Calu3 (cell line): ENCODE measurements at places on chromosomes 12 and 14. TPM values are rescaled to one million over a fixed set of nuclear protein-coding genes. Genes with fewer than 3 reads are reported as not detected.

- H3K4me1 ChIP-seq, result no peaks in the 10 kb centered on the region
- no peak for DNase-seq
- no peak overlapping the region for H3K27ac ChIP-seq
- peaks cover 39% of the 10 kb centered on the region for H3K27me3 ChIP-seq
These were observed 4.6 kb downstream of the OVCH1 start for GRCh38 chr12:29492891-29493290.

GRCh38 chr14:99755629-99756603 lies 37.3 kb upstream of the EML1 start:
- no peak overlapping the region for H3K4me3 ChIP-seq
- peak; percentile 83 for DNase-seq
- no peaks in the 10 kb centered on the region for H3K27me3 ChIP-seq
- peak overlapping the region; percentile 8 for H3K27ac ChIP-seq

DNA sequence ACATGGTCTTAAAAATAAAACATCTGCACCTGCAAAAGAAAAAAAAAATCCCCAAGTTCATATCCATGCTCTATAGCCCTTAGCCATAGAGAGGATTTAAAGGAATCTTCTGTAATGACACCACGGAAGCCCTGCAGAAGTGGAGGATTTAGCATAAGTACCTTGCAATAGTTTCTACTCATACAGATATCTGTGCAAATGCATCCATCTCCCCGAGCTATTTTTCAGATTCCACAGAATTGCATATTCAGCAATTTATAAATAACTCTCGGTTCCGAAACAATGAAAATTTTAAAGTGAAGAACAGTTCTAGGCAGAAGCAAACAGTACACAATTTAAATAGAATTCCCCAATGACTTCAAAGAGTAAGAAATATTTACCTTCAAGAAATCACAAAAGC lies 424 bp downstream of the IGF1 start:
- DNase-seq, result no peak
- H3K27me3 ChIP-seq, result no peaks in the 10 kb centered on the region
- H3K36me3 ChIP-seq, result no peaks in the 10 kb centered on the region
- H3K4me3 ChIP-seq, result no peak overlapping the region

- H3K27ac ChIP-seq, result peak overlapping the region; percentile 88
- peaks cover 85% of the 10 kb centered on the region for H3K4me1 ChIP-seq
- H3K27me3 ChIP-seq, result no peaks in the 10 kb centered on the region
These were observed 17.2 kb downstream of the PLEKHG3 start for GRCh38 chr14:64721391-64721791.

- H3K4me1 ChIP-seq, result no peaks in the 10 kb centered on the region
- H3K27me3 ChIP-seq, result no peaks in the 10 kb centered on the region
- H3K36me3 ChIP-seq, result peaks cover 40% of the 10 kb centered on the region
- no peak overlapping the region for H3K4me3 ChIP-seq
- DNase-seq, result no peak
These were observed 60.7 kb upstream of the VPS33A start for GRCh38 chr12:122327014-122327413.

- H3K4me1 ChIP-seq, result no peaks in the 10 kb centered on the region
- H3K27ac ChIP-seq, result no peak overlapping the region
- DNase-seq, result no peak
- peaks cover 86% of the 10 kb centered on the region for H3K27me3 ChIP-seq
- no peak overlapping the region for H3K4me3 ChIP-seq
- H3K36me3 ChIP-seq, result no peaks in the 10 kb centered on the region
These were observed 90.4 kb upstream of the SFSWAP start for GRCh38 chr12:131620520-131620919.

- H3K27me3 ChIP-seq, result peaks cover 91% of the 10 kb centered on the region
- H3K36me3 ChIP-seq, result no peaks in the 10 kb centered on the region
- H3K4me3 ChIP-seq, result no peak overlapping the region
- H3K4me1 ChIP-seq, result no peaks in the 10 kb centered on the region
- H3K27ac ChIP-seq, result no peak overlapping the region
- DNase-seq, result no peak
These were observed 72.5 kb upstream of the MYL2 start for GRCh38 chr12:110992909-110993308.

GRCh38 chr12:95548539-95549391 lies 2.5 kb downstream of the USP44 start:
- H3K36me3 ChIP-seq, result peaks cover 23% of the 10 kb centered on the region
- H3K4me3 ChIP-seq, result peak overlapping the region; percentile 83
- H3K27ac ChIP-seq, result peak overlapping the region; percentile 43
- peak; percentile 87 for DNase-seq
- no peaks in the 10 kb centered on the region for H3K27me3 ChIP-seq

DNA sequence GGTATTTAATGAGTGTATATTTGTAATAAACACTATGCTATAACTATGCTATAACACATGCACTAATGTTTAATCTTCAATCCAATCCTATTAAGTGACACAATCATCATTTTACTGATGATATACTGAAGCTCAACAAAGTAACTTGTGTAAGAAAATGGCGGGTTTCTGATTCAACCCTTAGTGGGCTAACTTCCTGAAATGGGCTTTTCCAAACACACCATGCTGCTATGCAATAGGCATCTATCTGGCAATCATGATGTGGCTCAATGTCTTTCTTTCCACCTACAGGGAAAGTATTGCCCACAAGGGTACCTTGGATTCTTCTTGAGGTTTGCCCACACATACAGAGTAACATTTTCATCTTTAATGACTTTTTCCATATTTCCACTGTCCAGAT lies 48.3 kb downstream of the DNAI7 start:
- no peaks in the 10 kb centered on the region for H3K36me3 ChIP-seq
- no peaks in the 10 kb centered on the region for H3K4me1 ChIP-seq
- H3K27me3 ChIP-seq, result no peaks in the 10 kb centered on the region
- DNase-seq, result no peak
- no peak overlapping the region for H3K4me3 ChIP-seq
- no peak overlapping the region for H3K27ac ChIP-seq

DNA sequence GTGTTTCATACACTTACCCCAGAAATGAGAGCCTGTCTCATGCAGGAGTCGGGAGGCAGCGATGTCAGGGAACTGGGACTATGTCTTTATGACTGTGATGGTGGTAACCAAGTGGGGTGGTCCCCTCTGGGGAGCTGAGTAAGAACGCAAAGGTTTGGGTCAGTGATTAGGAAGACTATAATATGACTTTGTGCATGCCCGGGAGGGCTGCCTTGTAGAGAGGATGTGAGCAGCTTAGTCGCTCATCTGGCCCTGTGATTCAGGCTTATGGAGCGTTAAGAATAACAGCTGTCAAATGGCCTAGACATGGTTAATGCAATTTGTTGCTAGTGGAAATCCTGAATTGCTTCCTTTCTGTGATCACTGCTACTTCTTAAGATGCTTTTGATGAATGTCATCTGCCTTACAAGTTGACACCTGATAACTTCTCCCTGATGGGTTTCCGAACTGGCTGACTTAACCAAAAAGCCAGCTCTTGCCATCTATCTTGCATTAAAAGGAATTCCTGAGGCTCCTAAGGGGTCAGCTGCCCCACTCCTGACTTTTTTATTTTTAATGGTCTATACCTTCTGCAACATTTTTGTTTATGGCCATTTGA lies 35.4 kb upstream of the AACS start:
- H3K36me3 ChIP-seq, result peaks cover 14% of the 10 kb centered on the region
- no peaks in the 10 kb centered on the region for H3K27me3 ChIP-seq
- H3K27ac ChIP-seq, result no peak overlapping the region
- DNase-seq, result no peak
- H3K4me1 ChIP-seq, result no peaks in the 10 kb centered on the region

DNA sequence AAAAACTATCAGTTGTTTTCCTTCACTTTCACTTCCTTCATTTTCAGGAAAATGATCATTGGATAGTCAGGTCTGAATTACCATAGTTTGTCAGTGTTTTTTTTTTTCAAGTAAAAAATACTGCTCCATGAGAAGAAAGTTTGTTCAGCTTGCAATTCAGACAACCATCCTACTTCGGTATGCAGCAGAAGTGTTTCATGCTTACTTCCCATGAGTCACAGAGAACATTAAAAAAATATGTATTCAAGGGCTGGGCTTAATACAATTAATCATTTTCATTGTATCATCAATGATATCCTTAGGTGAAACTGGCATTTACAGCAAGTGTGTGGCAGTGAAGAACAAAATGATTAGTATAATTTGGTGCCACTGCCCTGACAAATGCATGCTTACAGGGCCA lies 21.6 kb downstream of the PYM1 start:
- no peak overlapping the region for H3K4me3 ChIP-seq
- H3K27ac ChIP-seq, result no peak overlapping the region
- no peaks in the 10 kb centered on the region for H3K27me3 ChIP-seq
- peaks cover 23% of the 10 kb centered on the region for H3K36me3 ChIP-seq

DNA sequence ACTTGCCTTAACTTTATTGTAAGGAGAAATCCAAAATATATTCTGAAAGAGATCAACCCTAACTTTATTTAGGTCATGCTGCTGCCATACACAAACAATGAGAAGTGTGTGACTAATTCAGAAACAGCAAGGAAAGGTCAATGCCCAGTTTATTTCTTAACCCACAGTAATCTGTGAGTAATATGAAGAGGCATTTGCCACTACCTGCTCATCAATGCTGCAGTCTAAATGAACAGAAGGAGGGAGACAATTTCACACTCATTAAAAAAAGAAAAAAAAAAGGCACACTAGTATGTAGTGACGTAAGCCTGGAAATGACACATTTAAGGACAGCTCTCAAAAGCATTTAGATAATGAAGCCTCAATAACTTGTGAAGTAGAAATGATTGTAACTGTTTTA lies 90.5 kb upstream of the FOXN3 start:
- no peak overlapping the region for H3K4me3 ChIP-seq
- no peaks in the 10 kb centered on the region for H3K27me3 ChIP-seq
- H3K4me1 ChIP-seq, result peaks cover 22% of the 10 kb centered on the region
- H3K36me3 ChIP-seq, result no peaks in the 10 kb centered on the region
- DNase-seq, result peak; percentile 7
- no peak overlapping the region for H3K27ac ChIP-seq

GRCh38 chr12:28024231-28024995 lies 51.9 kb upstream of the PTHLH start:
- H3K36me3 ChIP-seq, result peaks cover 11% of the 10 kb centered on the region
- H3K4me3 ChIP-seq, result no peak overlapping the region
- H3K4me1 ChIP-seq, result peaks cover 44% of the 10 kb centered on the region
- peak overlapping the region; percentile 86 for H3K27ac ChIP-seq
- no peaks in the 10 kb centered on the region for H3K27me3 ChIP-seq

DNA sequence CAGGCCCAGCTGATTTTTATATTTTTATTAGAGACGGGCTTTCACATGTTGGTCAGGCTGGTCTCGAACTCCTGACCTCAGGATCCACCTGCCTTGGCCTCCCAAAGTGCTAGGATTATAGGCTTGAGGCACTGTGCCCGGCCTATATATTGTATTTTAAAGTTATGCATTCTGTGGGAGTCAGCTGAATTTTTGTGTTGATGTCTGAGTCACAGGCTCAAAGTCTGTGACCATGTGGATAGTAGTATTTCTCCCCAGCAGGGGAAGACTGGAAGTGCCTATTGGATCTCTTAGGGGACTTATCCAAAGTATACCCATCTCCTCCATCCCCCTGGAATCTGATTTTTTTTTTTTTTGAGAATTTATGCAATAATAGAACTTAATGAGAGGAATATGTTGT lies 43.8 kb upstream of the ATF1 start:
- no peak overlapping the region for H3K4me3 ChIP-seq
- H3K36me3 ChIP-seq, result peaks cover 30% of the 10 kb centered on the region
- H3K27me3 ChIP-seq, result no peaks in the 10 kb centered on the region
- no peaks in the 10 kb centered on the region for H3K4me1 ChIP-seq

DNA sequence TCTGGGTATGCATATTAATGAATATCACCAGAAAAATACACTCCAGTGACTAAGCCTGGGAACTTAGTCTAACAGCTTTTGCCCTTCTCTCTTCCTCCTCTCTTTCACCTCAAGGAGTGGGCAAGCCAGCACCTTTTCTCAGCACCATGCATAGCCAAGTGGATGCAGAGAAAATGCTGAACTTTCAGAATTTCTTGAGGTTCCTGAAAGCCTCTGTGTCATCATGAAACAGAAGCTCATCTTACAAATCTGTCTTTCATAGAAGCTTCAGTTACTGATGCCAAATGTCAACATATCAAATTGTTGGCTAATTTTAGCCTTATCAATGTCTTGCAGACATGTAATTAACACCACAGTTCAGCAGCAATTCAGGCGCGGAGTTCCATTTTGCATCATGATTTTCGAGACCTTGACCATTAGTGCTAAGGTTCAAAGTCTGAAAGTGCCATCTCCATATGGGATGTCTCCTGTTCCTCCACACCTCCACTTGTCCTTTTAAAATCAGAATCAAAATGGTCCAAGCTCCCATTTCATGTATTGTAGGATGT lies 51.1 kb upstream of the RPH3A start:
- no peaks in the 10 kb centered on the region for H3K4me1 ChIP-seq
- H3K27ac ChIP-seq, result no peak overlapping the region
- no peak overlapping the region for H3K4me3 ChIP-seq
- DNase-seq, result no peak
- peaks cover 100% of the 10 kb centered on the region for H3K27me3 ChIP-seq

DNA sequence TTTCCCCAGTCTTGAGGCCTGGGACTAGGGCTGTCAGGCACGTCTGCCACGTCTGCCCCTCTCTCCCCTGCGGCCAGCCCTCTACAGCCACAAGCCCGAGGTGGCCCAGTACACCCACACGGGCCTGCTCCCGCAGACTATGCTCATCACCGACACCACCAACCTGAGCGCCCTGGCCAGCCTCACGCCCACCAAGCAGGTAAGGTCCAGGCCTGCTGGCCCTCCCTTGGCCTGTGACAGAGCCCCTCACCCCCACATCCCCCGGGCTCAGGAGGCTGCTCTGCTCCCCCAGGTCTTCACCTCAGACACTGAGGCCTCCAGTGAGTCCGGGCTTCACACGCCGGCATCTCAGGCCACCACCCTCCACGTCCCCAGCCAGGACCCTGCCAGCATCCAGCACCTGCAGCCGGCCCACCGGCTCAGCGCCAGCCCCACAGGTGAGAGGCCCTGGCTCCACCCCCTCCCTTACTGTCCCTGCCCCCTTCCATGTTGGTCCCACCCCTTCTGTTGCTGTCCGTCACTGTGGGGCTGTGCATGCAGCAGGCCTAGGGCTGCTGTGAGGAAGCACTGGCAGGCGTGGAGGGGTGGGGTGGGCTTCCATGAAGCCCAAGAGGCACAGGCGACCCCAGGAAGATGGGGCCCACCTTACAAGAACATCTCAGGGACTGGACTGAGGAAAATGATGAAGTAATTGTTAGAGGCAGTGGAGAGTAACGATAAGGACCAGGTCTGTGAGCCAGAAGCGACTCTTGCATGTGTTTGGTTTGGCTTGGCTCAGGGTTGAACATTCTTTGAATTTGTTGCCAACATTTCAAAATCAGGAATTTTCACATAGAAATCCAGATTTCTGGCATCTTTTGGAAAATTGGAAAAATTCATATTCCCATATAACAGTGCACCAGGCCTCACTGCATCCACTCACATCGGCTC lies 16.8 kb downstream of the C12orf43 start:
- H3K4me1 ChIP-seq, result peaks cover 13% of the 10 kb centered on the region
- H3K36me3 ChIP-seq, result peaks cover 54% of the 10 kb centered on the region
- DNase-seq, result no peak
- no peak overlapping the region for H3K4me3 ChIP-seq
- no peak overlapping the region for H3K27ac ChIP-seq

GRCh38 chr12:58747533-58747932 lies 172.8 kb downstream of the LRIG3 start:
- H3K27me3 ChIP-seq, result no peaks in the 10 kb centered on the region
- H3K4me3 ChIP-seq, result no peak overlapping the region
- H3K4me1 ChIP-seq, result no peaks in the 10 kb centered on the region
- no peaks in the 10 kb centered on the region for H3K36me3 ChIP-seq
- no peak for DNase-seq

The WNT1 gene
- total RNA-seq, result not detected in 2 replicates

The FGD6 gene
- total RNA-seq, result 64.5 and 66.6 TPM in 2 replicates

The CCDC198 gene
- total RNA-seq, result 58.7 and 81.3 TPM in 2 replicates

The SLC2A14 gene
- not detected in 2 replicates for total RNA-seq

The SUPT16H gene
- total RNA-seq, result 81.9 and 89.0 TPM in 2 replicates

The TAS2R50 gene
- 1.8 TPM in 2 replicates for total RNA-seq

The C12orf54 gene
- total RNA-seq, result not detected in 2 replicates

The SLC2A13 gene
- 8.4 and 9.4 TPM in 2 replicates for total RNA-seq

The DAO gene
- not detected in 2 replicates for total RNA-seq

The LMNTD1 gene
- not detected in 2 replicates for total RNA-seq

The NR2C1 gene
- total RNA-seq, result 43.9 and 50.3 TPM in 2 replicates

The TAS2R20 gene
- total RNA-seq, result 2.4 and 3.3 TPM in 2 replicates
